ENCODE measurements at places on chromosomes 13 and 19.

GRCh38 chr19:13539332-13539731 lies 33.1 kb upstream of the CACNA1A start:
- no peak for DNase-seq

DNA sequence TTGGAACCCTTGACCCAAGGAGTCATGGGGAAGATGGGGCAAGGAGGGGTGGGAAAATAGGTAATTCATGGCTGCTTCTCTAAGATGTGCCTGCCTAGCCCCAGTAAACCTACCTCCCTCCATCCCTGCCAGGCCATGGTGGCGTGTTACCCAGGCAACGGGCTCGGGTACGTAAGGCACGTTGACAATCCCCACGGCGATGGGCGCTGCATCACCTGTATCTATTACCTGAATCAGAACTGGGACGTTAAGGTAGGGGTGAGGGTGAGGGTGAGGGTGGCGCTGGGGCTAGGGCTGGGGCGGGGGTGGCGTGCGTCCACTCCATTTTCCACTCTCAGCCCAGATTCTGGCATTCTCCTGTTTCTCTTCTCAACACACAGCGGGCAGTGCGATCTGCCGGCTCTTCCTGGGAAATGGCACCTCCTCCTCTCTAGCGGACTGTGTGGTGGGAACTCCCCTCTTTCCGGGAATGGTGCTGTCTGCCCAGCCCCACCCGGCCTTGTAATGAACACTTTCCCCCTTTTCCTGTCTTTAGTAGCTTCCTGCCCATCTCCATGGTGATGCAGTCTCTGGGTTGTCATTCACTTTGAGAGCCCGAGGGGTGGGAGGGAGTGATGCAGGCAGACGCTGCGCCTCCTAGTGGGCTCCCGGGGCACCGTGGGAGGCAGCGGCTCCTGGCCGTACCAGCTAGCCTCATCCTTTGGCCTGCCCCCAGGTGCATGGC lies 7.6 kb downstream of the EGLN2 start:
- peak; percentile 95 for DNase-seq

- DNase-seq, result no peak
These were observed 178.3 kb upstream of the RFC3 start for GRCh38 chr13:33639626-33640080.

GRCh38 chr13:46894568-46894967 lies 2.3 kb downstream of the HTR2A start:
- no peak for DNase-seq

DNA sequence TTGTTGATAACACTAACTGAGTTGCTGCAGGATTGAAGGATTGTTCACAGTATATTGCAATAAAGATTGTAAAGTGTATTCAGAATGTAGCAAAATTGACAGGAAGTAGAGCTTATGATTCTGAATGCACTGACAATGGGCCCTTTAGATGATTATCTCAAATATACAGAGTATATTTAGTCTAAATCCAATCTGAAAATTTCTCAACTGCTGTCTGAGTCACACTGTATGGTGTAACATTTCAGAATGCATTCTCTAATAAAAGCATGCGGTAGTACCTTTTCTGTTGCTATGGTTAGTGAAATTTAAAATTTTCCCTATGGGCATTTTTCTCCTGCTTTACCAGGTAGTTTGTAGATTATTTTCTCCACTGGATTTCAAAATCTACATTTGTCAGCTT lies 365.2 kb downstream of the PCDH17 start:
- DNase-seq, result no peak

DNA sequence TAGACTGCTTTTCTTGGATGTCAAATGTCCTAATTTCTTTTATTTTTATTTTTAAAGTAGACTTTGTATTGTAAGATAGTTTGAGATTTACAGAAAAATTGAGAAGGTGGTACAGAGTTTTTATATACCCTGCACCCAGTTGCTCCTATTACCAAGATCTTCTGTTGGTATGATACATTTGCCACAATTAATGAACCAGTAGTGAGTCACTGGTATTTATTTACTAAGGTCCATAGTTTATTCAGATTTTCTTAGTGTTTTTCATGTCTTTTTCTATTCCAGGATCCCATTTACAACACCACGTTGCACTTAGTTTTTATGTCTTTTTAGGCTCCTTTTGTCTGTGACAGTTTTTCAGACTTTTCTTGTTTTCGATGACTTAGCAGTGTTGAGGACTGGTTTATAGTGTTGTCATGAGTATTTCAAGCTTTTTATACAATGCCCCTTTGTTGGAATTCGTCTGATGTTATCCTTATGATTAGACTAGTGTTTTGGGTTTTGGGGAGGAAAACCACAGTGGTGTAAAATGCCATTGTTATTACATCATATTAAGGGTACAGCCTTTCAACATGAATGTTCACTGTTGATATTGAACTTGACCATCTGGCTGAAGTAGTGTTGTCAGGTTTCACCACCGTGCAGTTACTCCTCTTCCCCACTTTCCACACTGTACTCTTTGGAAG lies 35.9 kb downstream of the COG3 start:
- no peak for DNase-seq

DNA sequence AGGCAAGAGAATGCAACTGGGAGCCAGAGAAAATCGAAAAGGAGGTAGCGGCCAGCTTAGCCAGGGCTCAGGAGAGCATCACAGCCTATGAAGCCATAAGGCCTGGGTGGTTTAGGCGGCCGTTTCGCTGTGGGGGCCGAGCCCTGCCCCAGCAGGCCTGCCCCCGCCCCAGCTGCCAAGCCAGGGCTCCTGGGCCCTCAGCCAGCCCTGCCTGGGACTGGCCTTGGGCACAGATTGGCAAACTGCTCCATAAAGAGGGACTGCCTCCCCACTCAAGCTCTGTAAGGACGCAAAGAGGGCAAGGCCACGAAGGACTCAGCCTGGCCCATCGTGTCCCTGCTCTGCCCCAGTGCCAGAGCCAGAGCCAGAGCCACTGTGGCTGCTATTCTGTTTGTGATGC lies 10.2 kb downstream of the ZNF653 start:
- no peak for DNase-seq

- no peak for DNase-seq
These were observed 11.3 kb downstream of the MYO9B start for GRCh38 chr19:17086834-17087233.

GRCh38 chr13:29513002-29513980 lies 82.2 kb downstream of the SLC7A1 start:
- no peak for DNase-seq

DNA sequence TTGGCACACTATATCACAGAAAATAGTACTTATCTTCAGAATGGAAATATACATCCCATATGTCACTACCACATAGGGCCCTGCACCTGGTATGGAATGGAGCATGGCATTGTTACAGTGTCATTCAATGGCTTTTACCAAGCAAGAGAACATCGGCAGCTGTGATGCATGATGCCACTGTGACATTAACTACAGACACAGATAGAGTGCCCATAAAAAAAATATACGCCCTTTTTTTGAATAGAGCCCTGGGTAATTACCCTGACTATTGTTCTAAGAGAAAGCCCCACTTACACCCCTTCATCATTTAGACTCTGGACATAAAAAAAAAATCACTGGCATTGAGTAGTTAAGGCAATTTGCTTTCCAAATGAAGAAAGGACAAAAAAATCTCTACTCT lies 320.3 kb downstream of the DNAJC15 start:
- no peak for DNase-seq

DNA sequence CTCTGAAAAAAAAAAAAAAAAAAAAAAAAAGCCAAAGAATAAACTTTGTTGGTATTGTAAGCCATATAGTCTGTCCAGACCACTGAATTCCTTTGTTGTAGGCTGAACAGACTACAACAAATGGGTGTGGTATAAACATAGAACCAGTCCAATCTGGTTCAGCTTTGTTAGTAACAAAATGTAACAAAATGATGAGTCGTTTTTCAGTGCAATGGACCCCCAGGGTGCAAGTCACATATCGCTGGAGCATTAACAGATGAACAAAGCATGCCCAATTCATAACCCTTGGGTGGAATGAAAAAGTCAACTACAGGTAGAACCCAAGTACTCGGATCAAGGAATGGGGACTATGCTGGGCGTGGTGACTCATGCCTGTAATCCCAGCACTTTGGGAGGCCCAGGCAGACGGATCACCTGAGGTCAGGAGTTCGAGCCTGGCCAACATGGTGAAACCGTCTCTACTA lies 13.6 kb upstream of the FCHO1 start:
- DNase-seq, result no peak

DNA sequence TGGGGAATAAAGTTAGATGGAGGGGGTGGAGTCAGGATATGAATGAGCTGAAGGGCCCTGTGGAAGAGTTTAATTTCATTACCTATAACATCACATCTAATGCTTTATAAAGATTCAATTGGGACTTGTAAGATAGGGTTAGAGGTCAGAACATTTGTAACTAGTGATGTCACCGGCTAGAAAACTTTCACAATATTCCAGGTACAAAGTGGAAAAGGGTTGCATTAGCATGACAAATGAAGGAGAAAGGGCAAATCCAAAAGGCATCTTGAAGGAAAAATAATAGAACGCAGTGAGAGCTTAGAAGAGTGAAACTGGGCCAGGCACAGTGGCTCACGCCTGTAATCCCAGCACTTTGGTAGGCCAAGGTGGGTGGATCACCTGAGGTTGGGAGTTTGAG lies 7.6 kb downstream of the MBNL2 start:
- DNase-seq, result no peak

- no peak for DNase-seq
These were observed 101.2 kb downstream of the LHFPL6 start for GRCh38 chr13:39501702-39502324.

DNA sequence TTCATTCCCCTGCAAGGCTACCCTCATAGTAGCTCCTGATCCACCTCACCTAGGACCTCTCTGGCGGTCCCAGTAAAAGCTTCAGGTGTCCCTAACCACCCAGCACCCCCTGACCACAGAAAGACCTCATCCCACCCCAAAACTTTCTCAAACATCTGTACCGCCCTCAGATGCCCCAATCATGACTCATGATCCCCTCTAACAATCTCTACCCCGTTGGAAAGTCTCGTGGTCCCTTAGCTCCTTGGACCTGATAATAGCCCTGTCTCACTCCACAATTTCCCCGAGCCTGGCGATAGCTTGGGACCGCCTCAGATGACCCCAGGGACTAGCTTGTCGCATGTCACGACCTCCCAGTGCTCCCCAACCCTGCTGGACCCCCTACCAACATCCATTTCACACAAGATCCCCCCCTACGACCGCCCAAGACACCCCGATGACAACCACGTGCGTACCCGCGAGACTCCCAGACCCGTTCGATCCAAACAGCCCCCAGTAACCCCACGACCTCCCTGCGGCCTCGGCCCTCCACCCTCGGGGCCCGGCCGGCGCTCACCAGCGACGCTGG lies 450 bp downstream of the NDUFA11 start:
- DNase-seq, result no peak

- DNase-seq, result no peak
These were observed 74.3 kb upstream of the UBL3 start for GRCh38 chr13:29924482-29925350.

DNA sequence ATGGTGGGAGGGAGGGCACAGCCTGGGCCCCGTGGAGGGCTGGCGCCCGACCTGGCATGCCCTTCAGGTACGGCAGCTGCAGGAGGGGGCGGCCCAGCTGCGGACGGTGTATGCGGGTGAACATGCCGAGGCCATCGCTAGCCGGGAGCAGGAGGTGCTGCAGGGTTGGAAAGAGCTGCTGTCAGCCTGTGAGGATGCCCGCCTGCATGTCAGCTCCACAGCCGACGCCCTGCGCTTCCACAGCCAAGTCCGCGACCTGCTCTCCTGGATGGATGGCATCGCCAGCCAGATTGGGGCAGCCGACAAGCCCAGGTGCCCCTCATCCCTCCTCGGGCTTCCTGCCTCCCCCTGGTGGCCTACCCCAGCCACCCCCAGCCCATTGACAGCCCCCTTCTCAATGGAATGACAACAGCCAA lies 16.6 kb upstream of the SHKBP1 start:
- no peak for DNase-seq

- no peak for DNase-seq
These were observed 621.4 kb downstream of the DIAPH3 start for GRCh38 chr13:59542303-59542702.

GRCh38 chr13:28271056-28271840 lies 132.9 kb downstream of the PAN3 start:
- no peak for DNase-seq

- no peak for DNase-seq
These were observed 37.7 kb downstream of the ATP11A start for GRCh38 chr13:112727581-112727980.

DNA sequence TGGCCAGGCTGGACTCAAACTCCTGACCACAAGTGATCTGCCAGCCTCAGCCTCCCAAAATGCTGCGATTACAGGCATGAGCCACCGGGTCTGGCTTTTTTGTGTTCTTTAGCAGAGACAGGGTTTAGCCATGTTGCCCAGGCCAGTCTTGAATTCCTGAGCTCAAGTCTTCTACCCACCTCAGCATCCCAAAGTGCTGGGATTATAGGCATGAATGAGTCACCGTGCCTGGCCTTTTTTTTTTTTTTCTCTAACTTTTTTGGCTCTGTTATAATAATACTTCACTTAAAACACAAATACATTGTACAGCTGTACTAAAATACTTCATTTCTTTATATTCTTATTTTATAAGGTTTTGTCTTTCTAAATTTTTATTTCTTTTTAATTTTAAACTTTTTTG lies 599.5 kb upstream of the PCDH9 start:
- no peak for DNase-seq

DNA sequence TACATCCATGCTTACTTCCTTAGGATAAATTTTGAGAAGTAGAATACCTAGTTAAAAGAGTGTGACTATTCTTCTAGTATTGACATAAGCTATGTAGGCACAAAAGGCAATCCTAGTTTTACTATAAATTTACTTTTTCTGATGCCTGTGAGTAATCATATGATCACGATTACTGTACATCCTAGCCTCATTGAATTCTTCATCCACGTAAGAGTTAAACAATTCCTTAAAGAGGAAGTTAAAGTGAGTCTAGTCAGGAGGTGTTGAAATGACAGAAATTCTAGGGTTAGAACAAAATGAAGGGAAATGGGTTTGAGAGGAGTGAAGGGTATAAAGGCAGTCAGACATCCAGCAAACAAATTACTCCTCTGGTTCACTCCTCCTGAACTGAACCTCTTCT lies at the start of gene ACOD1:
ACOD1 (plus strand) TSS at position 363 of the 400 bp plus-strand sequence. CDS start 48 bp downstream, outside the sequence.
- no peak for DNase-seq

- no peak for DNase-seq
These were observed 95.7 kb upstream of the UBL3 start for GRCh38 chr13:29946093-29946492.

DNA sequence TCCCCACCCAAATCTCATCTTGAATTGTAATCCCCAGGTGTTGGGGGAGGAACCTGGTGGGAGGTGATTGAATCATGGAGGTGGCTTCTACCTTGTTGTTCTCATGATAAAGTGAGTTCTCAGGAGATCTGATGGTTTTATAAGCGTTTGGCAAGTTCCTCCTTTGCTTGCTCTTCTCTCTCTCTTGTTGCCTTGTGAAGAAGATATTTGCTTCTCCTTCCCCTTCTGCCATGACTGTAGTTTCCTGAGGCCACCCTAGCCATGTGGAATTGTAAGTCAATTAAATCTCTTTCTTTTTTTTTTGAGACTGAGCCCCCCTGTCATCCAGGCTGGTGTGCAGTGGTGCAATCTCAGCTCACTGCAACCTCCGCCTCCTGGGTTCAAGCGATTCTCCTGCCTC lies 34.4 kb downstream of the VSTM1 start:
- no peak for DNase-seq

All from nephron progenitor cell (in vitro differentiated cells).